ENCODE measurements at places on chromosomes 1 and 21. TPM values are rescaled to one million over a fixed set of nuclear protein-coding genes. Genes with fewer than 3 reads are reported as not detected.

FMO1 gene
- not detected for total RNA-seq

EVI5 gene
- total RNA-seq = 12.9 TPM

FAM131C gene
- not detected for total RNA-seq

DNM3 gene
- total RNA-seq = 1.6 TPM

KMO gene
- total RNA-seq = not detected
